ENCODE measurements at places on chromosomes 12 and 14.

- DNase-seq = no peak
These were observed 136.4 kb downstream of the SLC35F4 start for GRCh38 chr14:57729208-57730187.

GRCh38 chr14:84493779-84494178 is 1036.2 kb upstream of the FLRT2 start:
- DNase-seq = no peak

GRCh38 chr14:89121968-89122620 is 294.9 kb downstream of the FOXN3 start:
- peak; percentile 9 for DNase-seq

- no peak for DNase-seq
These were observed 244.4 kb downstream of the ZFP36L1 start for GRCh38 chr14:68548194-68549076.

DNA sequence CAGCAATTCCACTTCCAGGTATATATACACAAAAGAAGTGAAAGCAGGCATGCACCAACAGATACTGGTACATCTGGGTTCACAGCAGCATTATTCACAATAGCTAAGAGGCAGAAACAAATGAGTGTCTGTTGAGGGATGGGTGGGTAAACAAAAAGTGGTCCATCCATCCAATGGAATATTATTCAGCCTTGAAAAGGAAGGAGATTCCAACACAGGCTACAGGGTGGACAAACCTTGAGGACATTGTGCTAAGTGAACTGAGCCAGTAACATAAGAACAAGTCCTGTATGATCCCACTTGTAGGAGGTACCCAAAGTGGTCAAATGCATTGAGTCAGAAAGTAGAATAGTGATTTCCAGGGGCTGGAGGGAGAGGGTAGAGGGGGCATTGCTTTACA is 27.6 kb upstream of the BEGAIN start:
- DNase-seq = no peak

Measured in endothelial cell (in vitro differentiated cells).